Cortex of kidney (tissue), 1 donor: ENCODE measurements at places on chromosomes 6 and 20.

GRCh38 chr6:21110684-21111083, 482.9 kb upstream of the SOX4 start:
- DNase-seq = no peak

GRCh38 chr20:40103420-40103819, 585.6 kb downstream of the MAFB start:
- no peak for DNase-seq

GRCh38 chr6:142927271-142927580, 17.8 kb downstream of the HIVEP2 start:
- DNase-seq = no peak

DNA sequence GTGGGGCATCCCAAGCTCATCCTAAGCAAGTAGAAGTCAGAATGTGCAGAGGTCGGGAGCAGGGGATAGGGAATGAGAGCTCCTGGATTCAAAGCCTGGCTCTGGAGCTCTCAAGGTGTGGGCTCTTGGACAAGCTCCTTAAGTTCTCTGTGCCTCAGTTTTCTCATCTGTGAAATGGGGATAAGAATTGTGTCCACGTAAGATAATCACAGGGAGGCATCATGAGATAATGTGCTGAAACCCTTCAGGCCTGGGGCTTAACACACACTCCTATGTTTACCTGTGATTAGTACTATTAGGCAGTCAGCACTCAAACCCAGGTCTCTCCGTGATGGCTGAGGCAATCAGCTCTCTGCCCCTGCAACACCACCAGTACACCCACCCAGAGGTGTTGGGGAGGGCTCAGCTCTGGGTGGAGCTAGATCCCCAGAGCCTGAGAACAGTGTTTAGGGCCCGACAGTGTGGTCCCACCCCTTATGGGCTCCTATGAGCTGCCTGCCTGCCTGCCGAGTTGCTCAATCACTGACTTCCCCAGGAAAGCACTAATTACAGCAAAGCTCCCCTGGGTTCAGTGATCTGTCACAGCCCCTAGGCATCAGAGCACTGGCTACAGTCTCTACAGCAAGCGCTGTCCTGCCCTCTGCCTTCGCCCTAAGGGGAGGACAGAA, 6.3 kb upstream of the SIRPA start:
- no peak for DNase-seq

GRCh38 chr20:4569092-4569491, 152.6 kb upstream of the PRND start:
- DNase-seq = no peak

DNA sequence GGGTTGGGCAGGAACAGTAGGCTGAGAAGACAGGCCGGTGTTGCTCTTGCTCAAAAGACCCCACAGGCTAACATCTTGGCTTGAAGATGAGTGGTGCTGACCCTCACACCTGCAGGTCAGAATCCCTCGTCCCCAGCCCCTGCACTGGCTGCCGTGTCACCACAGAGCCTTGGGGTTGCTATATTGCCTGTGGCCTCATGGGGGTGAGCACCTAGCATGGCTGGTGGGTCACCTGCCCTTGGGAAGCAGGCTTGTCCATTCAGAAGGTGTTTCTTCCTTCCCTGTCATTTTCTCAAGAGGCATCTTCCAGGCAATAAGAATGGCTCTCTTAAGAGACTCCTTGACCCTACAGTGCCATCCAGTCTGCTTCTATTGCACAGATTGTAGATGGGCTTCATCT, 7.7 kb downstream of the SLC22A16 start:
- no peak for DNase-seq

- DNase-seq = no peak
Observed at GRCh38 chr6:63565058-63565726, 7.1 kb upstream of the LOC128125822 start.

DNA sequence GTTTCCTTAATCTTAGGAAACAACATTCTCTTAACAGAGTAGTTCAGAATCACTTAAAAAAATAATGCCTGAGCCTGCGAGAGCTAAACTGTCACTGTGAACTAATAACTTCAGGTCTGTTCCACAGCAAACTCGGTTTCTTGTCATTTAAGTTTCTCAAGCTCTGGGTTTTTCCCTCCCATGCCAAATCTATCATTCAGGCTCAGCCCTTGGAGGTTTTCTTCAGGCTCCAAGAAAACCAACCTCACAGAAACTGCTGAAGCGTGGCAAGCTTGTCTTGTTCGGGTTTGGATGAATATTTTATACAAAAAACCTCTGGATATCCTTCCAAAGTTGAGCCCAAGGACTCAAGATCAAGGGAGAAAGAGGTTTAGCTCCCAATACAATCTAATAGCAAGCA, 99.7 kb upstream of the SNX9 start:
- no peak for DNase-seq

GRCh38 chr20:40503119-40503518, 185.9 kb downstream of the MAFB start:
- no peak for DNase-seq

DNA sequence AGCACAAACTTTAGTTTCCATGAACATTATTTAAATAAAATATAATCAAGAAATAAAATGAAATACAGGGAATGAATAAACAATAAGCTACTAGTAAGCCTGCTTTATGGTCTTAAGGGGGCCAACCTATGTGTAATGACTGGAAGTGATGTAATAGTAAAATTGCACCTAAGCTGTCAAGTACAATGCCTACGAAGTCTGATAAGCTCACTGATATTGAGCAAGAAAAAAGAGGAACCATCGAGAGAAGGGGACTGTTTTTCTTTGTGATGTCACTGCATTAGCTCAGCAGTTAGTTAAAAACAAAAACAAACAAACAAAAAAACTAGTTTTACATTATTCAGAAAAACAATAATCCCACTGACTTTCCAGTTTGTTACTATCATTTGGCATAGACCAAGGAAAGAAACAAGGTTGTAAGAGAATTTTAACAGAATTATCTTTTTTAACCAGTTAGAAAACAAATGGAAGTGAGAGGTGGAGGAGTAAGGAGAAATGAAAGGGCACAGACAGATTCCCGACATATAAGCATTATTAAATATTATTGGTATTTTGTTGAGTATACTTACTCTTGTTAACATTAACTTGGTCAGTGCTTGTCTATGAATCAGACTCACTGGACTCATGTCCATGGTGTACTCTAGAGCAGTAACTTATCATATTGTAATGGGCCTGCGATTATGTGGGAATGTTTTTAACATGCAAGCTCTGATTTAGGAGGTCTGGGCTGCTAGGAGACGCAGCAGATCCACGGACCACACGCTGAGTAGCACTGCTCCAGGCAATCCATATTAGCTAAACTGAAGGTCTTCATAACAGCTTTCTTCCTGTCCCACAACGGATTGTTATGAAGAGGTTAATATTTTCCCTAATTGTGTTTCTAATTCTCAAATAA, 99.6 kb upstream of the HMGCLL1 start:
- DNase-seq = no peak

- no peak for DNase-seq
Observed at GRCh38 chr6:111462770-111463391, 20.1 kb downstream of the REV3L start.

- DNase-seq = no peak
Observed at GRCh38 chr6:132730560-132730959, 16.7 kb upstream of the VNN1 start.

DNA sequence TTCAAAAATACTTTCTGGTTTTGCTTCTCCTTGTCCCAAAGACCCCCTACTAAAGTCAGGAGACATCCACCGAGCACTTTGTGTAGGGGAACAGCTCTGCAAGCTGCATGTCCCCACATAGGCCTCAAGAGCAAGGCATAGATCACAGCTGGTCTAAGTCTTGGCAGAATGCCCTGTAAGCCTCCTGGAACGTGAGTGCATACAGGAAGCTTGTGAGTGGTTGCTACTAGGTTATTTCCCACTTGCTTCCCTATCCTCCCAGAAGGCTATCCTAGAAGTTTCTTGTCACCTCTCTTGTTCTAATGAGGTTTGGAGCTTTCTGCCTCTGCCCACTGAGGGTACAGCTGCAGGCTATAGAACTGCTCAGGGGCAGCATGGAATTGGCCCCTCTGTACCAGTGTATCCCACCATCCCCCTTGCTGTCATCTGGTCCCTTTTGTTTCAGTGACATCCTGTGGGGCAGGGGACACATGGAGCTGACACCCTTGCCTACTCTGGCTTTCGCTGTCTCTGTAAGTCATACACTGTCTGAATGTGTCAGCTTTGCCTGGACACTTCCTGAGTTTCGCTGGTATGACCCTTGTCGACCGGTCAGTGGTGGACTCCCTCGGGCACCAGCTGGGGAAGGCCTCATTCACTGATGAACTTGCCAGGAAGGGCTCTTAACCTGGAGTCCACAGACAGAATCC, 35.6 kb upstream of the KCNK16 start:
- DNase-seq = no peak

DNA sequence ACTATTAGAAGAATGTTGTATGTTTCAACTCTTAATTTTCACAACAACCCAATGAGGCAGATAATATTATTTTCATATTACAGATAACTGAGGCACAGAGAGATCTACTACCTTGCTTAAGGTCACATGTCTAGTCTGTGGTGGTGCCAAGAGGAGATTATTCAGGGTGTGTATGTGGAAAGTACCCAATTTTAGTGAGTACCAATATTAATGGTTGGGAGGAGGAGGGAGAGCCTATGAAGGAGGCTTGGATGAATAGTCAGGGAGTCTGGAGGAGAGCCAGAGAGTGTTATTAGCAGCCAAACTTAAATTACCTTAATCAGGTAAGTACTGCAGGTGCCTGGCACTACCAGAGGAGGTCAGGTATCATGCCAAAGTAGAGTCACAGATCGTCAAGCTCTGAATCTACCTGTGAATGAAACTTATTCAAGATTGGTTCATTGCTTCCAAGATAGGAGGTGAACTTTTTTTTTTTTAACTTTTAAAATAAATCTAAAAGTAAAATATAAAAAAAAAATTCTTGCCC, 10.9 kb upstream of the CALHM6 start:
- DNase-seq = no peak

GRCh38 chr6:166501246-166501645, 85.2 kb downstream of the RAMACL start:
- no peak for DNase-seq

GRCh38 chr20:19921284-19921793, 95.8 kb upstream of the NAA20 start:
- no peak for DNase-seq

DNA sequence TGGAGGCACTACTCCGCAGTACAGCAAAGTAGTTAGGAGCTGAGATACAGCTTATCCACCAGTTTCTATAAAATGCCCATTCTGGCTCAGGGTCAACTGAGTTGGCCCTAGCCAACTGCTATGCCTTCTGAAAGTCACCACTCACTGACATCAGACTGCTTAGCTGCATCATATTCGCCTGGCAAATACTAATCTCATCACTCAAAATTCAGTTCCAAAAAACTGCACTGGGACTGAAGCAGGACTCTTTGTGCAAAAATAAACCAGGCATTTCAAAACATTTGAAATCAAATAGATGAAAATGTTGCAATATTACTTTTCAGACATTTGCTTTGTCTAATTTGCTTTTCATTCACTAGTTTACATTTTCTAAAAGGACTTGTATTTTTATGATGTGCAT, 230.0 kb downstream of the ALDH8A1 start:
- no peak for DNase-seq

DNA sequence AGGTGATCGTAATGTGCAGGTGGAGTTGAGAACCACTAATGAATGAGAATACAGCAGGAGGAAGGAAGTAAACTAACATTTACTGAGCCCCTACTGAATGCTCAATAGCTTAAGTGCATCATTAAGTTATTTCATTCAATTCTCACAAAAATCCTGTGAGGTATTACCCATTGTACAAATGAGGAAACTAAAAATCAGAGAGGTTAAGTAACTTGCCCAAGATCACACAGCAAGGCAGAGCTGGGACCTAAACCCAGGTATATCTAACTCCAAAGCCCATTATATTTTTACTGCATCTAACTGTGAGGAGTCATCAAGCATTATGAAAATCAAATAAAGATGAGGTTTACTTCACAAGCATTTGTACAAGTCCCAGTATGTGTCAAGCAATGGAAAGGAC, 35.3 kb downstream of the CPNE5 start:
- DNase-seq = no peak

DNA sequence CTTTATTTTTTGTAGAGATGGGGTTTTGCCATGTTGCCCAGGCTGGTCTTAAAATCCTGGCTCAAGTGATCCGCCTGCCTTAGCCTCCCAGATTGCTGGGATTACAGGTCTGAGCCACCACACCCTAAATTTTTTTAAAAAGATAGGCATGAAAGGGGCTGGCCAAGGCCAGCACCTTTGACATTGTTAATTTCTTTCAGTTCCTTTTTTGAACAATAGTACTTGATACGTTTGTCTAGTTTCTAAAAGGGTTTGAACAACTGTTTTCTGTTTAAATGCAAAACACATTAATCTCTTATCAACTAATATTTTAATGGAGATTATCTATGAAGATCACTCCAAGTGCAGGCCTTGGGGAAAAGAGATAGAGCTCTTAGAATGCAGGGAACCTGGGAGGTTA, 37.6 kb upstream of the PTPRK start:
- no peak for DNase-seq

GRCh38 chr6:62009445-62009844, 276.6 kb downstream of the KHDRBS2 start:
- no peak for DNase-seq

DNA sequence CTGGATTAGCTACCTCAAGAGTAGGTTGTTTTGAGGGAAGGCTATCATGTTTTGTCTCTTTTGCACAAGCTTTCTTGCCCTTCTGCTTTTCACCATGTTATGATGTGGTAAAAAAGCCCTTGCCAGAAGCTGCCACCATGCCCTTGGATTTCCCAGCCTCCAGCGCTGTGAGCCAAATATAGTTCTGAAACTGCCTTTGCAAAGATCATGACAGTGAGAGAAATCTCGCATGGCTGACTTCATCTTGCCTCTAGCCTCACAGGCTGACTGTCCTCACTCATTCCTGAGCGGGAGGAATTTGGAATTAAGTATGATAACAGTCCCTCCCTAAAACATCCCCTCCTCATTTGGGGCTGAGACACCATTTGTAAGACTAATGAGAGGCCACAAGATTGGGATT, 207.7 kb downstream of the BTBD9 start:
- no peak for DNase-seq
